ENCODE measurements at places on chromosomes 1 and 21.

- DNase-seq = no peak
Observed at GRCh38 chr1:200154069-200154767, 126.7 kb downstream of the NR5A2 start.

- no peak for DNase-seq
Observed at GRCh38 chr1:94579876-94580294, 38.3 kb upstream of the F3 start.

DNA sequence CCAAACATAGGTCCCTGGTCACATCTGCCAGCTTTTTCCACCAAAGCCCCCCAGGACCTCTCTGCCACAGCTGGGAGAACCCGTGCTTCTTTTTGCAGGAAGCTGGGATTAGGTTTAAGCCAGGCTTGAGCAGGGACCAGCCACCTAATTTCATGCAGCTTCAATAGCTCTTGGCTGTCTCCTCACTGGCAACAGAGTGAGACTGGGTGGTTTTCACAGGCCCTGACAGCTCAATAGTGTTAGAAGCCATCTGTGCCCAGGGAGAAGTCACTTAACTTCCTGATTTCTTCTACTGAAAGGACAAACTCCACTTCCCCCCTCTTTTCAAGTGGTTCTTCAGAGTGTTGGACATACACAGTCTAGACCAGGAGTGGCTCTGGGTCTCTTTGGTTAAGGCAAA lies 20.4 kb upstream of the SRSF4 start:
- no peak for DNase-seq

DNA sequence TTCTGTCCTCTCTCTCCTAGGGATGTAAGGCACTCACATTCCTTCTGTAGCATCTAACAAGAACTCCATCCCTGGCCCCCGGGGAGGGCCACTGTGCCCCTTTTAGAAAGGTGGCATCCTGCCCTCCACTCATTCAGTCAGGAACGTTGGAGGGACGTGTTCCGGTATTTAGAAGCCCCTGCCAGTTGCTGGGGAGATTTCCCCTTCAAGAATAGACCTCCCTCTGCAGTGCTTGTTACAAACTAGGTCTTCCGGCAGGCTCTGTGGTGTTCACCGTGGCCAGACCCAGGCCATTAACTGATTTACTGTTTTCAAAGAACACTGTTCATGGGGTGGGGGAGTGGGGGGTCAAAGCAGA lies 779 bp downstream of the PCP4L1 start:
- DNase-seq = peak; percentile 13

DNA sequence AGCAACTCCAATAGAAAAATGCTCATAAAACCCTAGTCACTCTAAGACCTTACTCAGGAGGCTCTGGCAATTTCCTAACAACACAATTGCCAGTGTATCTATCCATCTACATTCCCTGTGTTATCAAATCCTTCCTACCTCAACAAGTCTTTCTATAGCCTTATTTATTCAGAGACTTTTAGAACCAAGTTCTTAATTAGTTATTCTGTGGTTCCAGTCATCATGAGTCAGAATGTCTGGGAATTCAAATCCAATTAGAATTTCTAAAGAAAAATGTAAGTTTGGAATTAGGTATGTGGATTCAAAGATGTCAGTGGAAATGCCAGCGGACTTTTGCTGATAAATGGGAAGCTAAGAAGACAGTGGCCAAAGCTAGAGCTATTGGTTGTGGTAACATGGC lies 302.6 kb upstream of the C1orf87 start:
- no peak for DNase-seq

GRCh38 chr1:210373878-210374599 lies 45.3 kb downstream of the HHAT start:
- peak; percentile 67 for DNase-seq

- peak; percentile 69 for DNase-seq
Observed at GRCh38 chr1:197268012-197268411, at the start of gene CRB1. Gene CRB1, plus strand, starts transcription at chr1:197268252. Its CDS starts 161 bp downstream, at chr1:197268413.

GRCh38 chr1:119045096-119045746 lies 57.1 kb upstream of the TBX15 start:
- no peak for DNase-seq

DNA sequence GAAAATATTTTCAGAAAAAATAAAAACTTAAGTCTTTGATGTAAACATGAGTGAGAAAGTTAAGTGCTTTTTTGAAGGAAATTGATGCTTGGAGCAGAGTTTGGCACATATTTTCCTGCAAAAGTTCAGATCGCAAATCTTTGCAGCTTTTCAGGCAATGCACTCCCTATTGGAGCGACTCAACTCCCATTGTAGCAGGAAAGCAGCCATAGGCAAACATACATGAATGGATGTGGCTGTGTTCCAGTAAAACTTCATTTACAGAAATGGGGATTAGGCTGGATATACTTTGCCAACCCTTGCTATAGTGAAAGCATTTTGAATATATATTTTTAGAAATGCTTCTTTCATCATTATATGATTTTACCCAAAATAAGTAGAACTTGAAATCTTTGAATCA lies 8.1 kb downstream of the AGL start:
- DNase-seq = no peak

DNA sequence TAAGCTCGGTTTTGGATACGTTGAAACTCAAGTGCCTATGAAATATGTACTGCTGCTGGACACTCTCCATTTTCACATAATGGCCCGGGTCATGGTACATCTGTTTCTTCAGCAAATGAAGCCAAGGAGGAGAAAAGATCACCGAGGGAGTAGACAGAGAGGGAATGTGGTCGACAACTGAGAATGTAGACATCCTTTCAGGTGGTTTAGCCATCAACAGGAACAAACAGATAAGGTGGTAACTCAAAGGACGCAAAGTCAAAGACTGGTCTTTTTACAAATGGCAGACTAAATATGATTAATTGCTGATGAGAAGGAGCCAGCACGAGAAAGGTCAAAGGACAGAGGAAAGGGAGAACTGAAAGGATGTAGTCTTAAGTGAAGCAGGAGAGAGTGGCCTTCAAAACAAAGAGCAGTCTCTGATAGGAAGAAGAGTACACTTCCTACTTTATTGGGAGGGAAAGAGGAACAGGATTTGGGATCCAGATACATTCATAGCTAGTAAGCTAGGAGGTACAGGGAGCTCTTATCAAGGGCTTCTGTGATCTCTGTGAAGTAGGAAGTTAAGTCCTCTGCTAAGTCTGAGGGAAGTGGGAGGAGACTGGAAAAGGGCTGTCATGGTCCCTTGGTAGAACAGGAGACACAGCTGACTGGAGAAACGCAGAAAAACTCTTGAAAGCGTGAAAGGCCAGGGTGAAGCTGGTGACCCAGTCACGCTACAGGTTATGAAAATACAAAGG lies 28.3 kb downstream of the NUP133 start:
- no peak for DNase-seq

GRCh38 chr1:160813215-160813614 lies 17.2 kb downstream of the LY9 start:
- DNase-seq = no peak

GRCh38 chr1:44679468-44679867 lies 5.0 kb downstream of the ARMH1 start:
- DNase-seq = no peak

- DNase-seq = no peak
Observed at GRCh38 chr1:200670242-200671118, 773 bp upstream of the DDX59 start.

DNA sequence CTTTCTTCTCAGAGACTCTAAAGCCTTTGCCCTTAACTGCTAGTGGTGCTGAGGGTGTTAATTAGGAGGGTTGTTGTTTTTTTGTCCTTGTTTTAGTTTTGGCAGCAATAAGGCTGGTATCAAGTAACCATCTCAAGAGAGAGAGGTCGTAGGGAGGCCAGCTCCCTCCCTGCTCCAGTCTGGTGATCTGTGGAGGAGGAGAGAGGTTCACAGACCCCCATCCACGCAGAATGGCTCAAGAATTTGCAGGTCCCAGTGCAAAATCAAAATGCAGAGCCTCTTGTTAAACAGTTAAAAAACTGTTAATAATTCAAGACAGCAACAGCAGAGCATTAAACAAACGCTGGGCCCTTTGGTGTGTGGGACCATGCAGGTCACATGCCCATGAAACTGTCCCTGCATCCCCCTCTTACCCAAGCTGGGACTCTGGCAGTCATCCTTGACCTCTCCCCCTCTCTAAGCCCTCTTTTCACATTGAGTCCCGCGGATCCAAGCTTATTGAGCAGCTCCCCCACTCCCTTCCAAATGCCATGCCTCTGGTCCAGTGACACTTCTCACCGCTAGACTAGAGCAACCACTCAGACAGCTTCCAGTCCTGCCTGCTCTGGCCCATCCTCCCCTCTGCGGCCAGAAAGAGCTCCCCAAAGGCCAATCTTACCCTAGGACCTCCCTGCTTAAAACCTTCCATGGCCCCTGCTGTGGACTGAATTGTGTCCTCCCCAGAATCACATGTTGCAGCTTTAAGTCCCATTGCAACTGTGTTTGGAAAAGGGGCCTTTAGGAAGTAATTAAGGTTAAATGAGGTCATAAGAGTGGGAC lies 47.7 kb upstream of the RPL11 start:
- no peak for DNase-seq

- DNase-seq = no peak
Observed at GRCh38 chr1:247746391-247746935, 1.5 kb downstream of the OR14A2 start.

DNA sequence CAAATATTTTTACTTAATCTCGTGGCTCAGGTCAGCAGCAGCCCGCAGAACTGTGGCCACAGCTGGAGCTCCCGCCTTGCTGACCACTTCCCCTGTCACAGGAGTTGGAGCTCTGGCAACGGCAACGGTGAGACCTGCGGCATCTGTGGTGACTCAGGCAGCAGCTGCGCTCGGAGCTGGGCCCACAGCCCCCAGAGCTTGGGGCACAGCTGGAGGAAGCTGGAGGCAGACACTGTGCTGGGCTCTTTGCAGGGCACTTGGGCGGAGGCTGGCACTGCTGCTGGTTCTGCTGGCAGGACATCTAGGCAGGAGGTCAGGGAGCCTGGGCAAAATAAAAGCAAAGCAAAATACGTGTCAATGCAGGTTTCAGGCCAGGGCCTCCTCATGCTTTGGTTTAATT lies at the start of gene LCE3A:
TSS of gene LCE3A (minus strand) at position 301 of the 400 bp plus-strand sequence. CDS start at position 301, 0 bp downstream.
- DNase-seq = no peak

DNA sequence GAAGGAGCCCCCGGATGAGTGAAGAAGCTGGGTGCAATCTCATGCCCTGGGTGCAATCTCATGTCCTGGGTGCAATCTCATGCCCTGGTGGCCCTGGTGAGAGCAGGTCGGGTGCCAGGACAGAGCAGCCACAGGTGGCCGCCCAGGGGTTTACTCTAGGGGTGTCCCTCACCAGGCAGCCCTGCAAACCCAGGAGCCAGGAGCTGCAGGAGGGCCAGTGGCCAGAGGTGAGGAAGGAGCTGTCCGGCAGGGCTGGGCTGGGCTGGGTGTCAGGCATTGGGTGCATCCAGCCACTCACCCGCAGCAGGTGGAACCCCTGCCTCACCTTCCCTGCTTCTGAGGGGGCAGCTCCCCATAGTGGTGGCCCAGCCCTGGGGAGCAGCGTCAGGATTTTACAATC lies 79.2 kb downstream of the PRDM16 start:
- no peak for DNase-seq

DNA sequence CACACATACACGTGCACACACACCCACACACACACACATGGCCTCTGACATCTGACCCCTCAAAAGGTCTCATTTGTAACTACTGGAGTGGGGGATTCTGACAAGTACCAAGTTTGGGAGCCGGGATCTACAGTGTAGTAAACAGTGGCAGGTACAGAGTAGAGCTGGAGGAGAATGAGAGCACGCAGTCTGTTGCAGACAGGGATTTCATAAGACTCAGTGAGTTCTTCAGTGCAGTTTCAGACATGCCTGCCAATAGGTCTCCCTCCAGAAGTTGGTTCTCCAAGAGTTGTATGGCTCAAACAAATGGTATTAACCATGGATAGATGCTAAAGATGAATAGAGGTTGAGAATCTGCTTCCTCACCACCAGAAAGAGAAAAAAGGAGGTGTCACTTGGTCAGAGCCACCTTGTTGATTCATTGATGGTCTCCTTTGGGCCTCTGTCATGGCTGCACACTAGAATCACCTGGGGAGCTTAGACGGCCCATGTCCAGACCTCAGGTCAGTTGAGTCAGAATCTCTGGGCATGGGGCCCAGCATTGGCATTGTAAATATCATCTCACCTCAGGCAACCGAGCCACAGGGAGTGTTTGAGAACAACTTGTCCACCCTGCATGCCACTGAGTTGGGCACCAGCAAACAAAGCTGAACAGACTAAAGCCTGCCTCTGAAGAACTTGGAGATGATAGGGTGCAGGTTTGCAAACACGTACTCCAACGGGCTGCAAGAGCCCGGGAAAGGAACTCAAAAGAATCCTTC lies 122.1 kb downstream of the EDEM3 start:
- DNase-seq = no peak

DNA sequence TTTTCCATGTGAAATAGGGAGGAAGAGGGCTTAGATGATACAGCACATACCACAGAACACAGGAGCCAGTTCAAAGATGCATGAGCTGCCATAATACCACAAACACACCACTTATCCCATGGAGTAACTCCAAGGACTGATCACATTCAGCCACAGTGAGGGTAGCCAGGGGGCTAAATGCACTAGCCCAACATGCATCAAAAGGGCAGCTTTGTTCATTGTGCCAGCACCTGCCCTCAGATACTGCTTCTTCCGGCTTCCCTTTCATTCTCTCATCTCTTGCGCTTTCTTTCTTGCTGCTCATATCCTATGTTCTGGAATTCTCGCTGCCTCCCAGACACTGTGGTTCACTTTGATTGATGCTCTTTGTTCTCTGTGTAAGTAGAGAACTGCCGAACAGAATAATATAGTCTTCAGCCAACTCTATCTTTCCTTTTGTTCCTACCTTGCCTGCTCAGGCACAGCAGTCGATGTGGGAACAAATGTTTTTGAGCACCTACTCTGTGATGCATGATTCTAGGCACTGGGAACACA lies 50.0 kb upstream of the SYT6 start:
- no peak for DNase-seq

- DNase-seq = no peak
Observed at GRCh38 chr1:18932387-18932786, 24.1 kb downstream of the IFFO2 start.

DNA sequence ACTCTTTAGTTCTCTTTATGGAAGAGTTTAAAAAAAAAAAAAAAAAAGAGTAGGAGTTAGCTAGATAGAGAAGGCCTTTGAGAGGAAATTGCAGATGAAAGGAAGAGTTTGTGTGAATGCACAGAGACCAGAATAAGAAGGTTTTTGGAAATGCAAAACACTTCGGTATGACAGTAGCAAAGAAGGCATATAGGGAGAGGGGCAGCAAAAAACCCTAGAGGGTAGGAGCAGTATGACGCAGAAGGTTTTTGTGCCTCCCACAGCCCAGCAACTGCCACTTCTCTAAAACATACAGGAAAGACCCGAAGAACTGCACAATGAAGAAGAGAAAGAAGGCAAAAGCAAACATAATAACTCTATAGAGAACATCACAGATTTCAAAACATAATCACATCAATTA lies 84.3 kb downstream of the WDR64 start:
- no peak for DNase-seq

- DNase-seq = no peak
Observed at GRCh38 chr1:195495720-195496635, 1112.3 kb downstream of the KCNT2 start.

GRCh38 chr1:8590721-8591351 lies 226.6 kb downstream of the RERE start:
- DNase-seq = no peak

- DNase-seq = no peak
Observed at GRCh38 chr1:198234520-198235251, 77.9 kb downstream of the NEK7 start.

GRCh38 chr1:220887520-220888416 lies 8.5 kb downstream of the HLX start:
- no peak for DNase-seq
